ENCODE measurements at places on chromosomes 6 and 20.

GRCh38 chr20:19463597-19463996 lies 251.2 kb downstream of the SLC24A3 start:
- DNase-seq: no peak

DNA sequence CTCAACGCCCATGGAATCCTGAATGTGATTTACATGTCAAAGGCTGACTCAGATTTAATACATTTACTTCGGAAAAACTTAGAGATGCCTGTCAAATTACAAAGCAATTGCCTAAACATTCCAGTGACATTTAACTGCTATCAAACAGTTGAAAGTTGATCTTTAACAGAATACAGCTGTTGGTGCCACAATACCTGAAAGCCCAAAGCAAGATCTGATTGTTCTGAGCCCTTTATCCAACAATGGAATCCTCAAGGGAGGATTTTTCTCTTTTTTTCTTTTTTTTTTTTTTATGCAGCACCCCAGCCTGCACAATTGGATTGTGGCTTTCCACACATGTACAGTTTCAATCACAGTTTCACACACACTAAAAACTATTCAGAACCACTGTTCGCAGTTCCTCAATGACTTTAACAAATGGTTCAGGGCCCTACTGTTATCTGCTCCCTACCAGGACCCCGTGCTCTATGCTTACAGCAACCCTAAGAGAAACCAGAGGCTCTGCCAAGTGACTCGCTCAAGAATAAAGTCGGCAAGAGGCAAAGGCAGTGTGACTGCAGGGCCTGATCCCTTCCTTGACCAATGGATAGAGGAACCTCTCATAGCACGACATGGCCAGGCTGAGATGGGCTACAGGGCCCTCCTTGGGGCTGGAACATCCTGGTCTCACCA lies 33.3 kb downstream of the EPB41L2 start:
- no peak for DNase-seq

- no peak for DNase-seq
Measured at GRCh38 chr20:13858439-13858838, 73.6 kb downstream of the NDUFAF5 start.

- DNase-seq: no peak
Measured at GRCh38 chr6:157333537-157333936, 10.2 kb upstream of the TMEM242 start.

- DNase-seq: no peak
Measured at GRCh38 chr20:45426320-45427016, 10.5 kb downstream of the PIGT start.
